ENCODE measurements at places on chromosomes 16 and 17.

DNA sequence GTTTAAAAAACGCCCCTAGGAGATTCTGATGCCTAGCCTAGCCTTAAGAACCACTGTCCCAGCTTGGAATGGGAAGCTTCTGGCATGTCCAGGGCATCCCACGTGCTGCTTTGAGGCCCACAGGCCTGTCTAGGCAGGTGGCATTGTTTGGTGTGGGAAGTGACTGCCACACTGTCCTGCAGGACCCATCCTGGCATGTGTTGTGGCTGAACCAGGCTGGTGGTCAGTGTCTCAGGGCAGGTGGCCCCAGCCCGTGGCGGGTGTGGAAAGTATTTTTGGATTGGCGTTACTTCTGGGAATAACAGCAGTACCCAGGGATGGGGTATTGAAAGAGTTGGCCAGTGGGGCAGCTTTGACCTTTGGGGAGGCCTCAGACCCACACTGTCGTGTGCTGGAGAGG lies 27.9 kb downstream of the PGS1 start:
- DNase-seq: no peak

- DNase-seq: no peak
Observed at GRCh38 chr17:6172642-6173330, 102.6 kb downstream of the WSCD1 start.

GRCh38 chr17:17044846-17045561 lies 2.7 kb downstream of the MPRIP start:
- DNase-seq: no peak

- DNase-seq: no peak
Observed at GRCh38 chr16:27433636-27434035, 31.7 kb downstream of the IL21R start.

- DNase-seq: no peak
Observed at GRCh38 chr16:78742501-78743283, 643.2 kb downstream of the WWOX start.

DNA sequence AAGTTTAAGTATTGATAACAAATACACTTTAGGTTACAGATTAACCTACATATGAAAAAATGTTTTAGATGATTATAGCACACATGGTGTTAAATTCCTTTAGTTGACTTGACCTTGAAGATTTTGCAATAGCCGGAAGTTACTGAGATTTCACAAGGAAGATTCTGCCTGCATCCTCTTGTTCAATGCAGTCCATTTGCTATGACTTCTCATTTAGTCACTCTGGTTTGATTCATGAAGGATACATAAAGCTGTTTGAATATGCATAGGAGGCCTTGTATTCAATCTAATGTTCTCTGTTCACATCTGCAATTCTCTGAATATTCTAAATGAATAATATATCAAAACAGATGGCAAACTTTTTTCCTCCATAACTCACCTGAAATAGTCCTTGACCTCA lies 870.2 kb upstream of the GOT2 start:
- DNase-seq: no peak

DNA sequence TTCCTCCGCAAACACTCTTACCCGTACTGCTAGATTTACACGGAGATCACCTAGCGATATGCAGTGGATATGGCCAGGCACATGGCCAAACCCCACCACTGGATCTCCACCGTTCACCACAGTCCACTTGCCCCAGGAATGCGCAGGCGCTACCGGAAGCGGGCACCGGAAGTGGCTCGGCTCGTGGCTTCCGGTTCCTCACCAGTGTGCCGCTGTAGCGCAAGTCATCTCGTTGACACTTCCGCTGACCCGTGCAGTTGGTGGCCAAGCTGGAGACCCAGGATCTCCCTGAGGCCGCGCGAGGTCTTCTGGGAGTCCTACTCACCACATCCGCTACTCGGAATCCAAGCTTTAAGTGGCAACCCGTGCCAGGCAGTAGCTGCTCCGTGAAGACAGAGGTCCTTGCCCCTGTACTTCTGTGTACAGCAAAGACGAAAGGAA lies 11.5 kb downstream of the ZNF597 start:
- DNase-seq: peak; percentile 21

- DNase-seq: no peak
Observed at GRCh38 chr17:75626496-75627038, 6.7 kb upstream of the SMIM5 start.

- no peak for DNase-seq
Observed at GRCh38 chr17:68878226-68878885, 76.8 kb downstream of the ABCA8 start.

GRCh38 chr16:89873109-89873971 lies at the start of gene TCF25:
TCF25 (plus strand) TSS chr16:89873592; CDS start chr16:89873668, 76 bp downstream.
- peak; percentile 62 for DNase-seq

GRCh38 chr16:69373019-69373418 lies 12.8 kb downstream of the TERF2 start:
- DNase-seq: no peak

GRCh38 chr17:38425031-38425430 lies 3.2 kb upstream of the ARHGAP23 start:
- DNase-seq: no peak

- DNase-seq: no peak
Observed at GRCh38 chr17:62566996-62567578, 60.4 kb upstream of the MRC2 start.

DNA sequence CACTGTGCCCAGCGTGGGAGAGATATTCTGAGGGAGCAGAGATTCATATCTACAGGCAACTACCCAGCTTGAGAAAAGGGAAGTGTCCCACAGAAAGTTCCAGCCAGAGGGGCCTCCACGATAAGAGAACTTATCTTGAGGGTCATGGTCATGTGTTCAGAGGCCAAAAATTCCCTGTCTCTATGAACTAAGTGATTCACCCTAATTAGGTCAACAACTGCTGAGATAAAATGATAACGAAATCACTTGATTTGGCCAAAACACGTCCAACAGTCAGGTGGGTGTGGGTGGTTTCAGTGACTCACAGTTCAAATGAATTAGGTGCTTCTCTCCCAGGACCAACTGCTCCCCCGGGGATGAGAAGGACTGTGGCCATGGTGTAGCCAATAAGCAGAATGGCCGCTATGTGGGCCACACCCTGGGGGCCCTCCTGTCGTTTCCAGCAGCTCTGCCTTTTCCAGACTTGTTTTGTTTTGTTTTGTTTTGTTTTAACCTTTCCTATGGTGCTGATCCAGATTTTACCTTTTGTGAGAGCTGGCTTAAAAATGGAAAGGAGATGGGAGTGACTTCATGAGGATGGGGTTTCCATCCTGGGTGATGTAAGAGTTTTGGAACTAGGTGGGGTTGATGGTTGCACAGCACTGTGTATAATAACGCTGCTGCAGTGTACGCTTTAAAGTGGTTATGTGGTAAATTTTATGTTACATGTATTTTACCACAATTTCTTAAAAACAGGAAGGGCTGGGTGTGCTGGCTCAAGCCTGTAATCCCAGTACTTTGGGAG lies 8.7 kb downstream of the DNAI2 start:
- DNase-seq: no peak

- no peak for DNase-seq
Observed at GRCh38 chr17:76556765-76557367, 17.0 kb downstream of the PRCD start.

- no peak for DNase-seq
Observed at GRCh38 chr17:36869441-36869840, 67.8 kb upstream of the LHX1 start.
